NCI-H2171 treated with DMSO at 0.1 percent for 48 hours (cell line): ENCODE measurements at places on chromosomes 3 and 15.
A peak's percentile ranks its signal among the peaks of the same experiment; 100 is the strongest.

DNA sequence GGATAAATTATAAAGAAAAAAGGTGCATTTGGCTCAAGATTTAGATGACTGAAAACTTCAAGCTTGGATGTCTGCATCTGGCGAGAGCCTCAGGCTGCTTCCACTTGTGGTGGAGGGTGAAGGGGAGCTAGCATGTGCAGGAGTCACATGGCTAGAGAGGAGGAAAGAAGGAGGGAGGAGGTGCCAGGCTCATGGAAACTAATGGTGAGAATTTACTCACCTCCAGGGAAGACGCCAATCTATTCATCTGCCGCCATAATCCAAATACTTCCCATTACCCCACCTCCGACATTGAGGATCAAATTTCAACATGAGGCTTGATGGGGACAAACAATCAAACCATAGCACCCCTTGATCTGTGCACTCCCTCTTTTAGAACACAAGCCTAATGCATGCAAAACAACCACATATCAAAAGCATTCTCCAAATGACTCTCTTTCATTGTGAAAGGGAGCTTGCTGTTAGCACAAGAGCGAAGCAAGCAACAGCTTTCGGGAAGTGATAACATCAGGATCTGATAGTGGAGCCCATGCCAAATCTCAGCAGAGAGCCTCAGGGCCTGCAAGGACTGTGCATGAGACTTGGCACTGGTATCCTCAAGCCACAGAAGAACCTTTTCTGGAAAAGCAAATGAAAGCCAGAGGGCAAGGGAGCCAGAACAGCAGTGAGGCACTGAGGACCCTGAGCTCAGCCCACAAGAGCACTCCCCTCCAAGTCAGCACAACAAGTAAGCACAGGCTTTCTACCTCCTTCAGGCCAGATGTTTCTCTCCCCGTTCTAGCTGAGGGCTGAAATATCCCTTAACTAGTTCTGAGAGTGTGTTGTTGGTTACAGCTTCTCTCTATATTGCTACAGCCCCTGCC, 50.2 kb upstream of the THBS1 start:
- DNase-seq: peak; percentile 41

GRCh38 chr3:23252122-23252521, 49.0 kb downstream of the UBE2E2 start:
- no peak for DNase-seq

DNA sequence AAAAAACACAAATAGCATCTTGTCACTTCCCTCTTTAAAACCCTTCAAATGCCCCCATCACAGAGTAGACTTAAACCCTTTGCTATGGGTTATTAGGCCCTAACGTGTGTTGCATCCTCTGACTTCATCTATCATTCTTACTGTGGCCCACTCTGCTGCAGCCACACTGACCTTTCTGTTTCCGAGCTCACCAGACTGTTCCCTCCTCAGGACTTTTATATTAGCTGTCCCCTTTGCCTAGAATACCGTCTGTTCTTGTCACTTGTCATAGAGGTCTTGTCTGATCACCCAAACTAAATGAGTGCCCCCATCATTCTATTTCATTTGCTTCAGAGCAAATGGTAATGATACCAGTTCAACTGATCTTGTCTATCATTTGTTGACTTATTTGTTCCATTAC, 877 bp upstream of the FEM1B start:
- no peak for DNase-seq

DNA sequence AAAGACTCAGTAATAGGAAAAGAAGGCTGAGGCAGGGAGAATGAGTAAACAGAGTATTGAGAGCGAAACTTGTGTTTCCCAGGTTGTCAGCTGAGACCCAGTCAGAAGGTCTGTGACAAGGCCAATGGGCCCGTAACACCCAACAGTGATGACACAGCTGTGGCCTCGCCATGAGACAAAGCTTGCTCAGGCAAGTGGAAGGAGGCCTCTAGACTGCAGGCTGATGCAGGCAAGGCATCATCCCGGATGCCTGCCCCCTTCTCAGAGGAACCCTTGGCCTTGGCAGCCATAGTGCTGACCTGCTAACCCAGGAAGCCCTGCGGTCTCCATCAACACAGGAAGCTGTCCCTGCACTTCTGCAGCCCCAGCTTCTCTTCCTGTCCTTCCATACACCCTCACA, 15.4 kb downstream of the RAB6B start:
- DNase-seq: no peak

DNA sequence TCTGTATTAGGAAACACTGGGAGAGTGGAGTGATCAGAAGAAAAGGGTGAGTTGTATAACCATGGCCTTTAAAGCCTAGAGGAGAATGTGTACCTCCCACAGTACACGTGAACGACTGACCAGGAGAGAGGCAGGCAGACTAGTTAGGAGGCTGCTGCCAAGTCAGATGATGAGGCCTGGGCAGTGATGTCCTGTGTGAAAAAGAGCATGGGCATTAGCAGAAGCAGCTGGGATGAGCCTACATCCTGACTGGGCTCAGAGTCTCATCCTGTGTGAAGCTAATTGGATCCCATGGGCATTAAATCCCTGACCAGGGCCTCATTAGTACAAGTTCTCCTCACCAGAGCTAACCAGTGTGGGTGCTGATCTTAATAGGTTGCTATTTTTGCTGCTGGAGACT, 89.1 kb upstream of the SLC2A2 start:
- DNase-seq: no peak

GRCh38 chr3:45011756-45012508, 14.2 kb upstream of the CLEC3B start:
- no peak for DNase-seq

DNA sequence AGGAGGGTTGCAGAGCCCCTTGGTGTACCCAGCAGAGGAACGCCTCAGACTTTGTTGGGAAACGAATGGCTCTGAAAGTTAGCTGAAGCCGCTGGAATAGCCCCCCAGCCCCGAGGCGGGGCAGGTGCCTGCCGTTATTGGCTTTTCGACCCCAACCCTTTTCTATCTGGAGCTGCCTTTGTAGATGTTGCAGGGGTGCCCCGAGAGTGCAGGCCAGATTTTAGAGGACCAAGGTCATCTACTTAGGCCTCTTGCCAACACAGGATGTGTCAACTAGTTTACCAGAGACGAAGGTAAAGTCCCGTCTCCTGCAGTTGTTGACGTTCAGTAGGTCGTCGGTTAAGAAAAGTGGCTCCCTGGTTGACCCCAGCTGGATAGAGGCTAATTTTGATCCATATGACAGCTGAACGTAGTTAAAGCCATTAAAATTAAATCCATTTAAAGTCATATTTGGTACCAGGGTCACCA, 579 bp upstream of the UBE3A start:
- DNase-seq: no peak

DNA sequence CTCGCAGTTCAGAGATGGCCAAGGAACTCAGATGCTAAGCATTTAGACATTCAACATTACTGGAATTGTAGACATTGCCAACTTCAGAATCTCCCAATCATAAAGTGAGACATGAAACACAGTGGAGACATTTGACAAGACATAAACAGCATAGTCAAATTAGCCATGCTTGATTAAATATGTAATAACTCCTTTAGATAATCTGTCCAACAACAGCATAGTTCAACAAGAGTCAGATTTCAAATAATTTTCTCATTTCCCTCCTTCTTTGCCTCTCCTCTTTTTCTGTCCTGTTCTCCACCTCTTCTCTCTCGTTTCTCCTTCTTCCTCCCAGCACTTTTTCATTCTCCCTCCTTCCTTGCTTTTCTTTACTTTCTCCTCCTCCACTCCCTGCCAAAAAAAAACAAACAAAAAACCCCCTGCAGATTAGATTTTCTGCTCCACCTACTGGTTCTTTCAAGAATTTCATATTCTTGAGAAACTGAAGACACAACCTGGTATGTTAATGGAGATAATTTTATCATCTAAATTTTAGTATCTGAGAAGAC, 20.2 kb downstream of the CPOX start:
- peak; percentile 30 for DNase-seq

GRCh38 chr15:40984964-40985363, 31.7 kb downstream of the CHAC1 start:
- no peak for DNase-seq

DNA sequence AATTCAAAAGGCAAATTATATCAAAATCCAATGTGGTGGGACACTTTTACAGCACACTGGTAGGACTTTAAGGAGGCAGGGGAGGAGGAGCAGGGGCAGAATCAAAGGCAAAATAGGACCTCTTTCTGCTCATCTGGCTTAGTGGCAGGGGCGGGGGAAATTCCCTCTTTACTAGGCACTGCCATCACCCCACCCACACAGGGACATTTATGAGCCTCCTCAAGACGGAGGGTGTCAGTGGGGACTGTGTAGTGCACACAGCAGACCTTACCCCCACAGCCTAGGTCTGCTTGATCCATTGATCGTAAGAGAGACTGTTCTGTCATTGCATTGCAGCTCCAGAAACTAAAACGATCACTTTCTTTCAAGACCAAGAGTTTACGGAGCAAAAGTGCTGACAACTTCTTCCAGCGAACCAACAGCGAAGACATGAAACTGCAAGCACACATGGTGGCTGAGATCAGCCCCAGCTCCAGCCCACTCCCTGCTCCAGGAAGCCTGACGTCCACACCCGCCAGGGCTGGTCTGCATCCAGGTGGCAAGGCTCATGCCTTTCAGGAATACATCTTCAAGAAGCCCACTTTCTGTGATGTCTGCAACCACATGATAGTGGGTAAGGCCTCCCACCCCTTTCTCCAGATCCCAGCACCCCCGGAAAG, 62.9 kb downstream of the STAC start:
- DNase-seq: no peak

DNA sequence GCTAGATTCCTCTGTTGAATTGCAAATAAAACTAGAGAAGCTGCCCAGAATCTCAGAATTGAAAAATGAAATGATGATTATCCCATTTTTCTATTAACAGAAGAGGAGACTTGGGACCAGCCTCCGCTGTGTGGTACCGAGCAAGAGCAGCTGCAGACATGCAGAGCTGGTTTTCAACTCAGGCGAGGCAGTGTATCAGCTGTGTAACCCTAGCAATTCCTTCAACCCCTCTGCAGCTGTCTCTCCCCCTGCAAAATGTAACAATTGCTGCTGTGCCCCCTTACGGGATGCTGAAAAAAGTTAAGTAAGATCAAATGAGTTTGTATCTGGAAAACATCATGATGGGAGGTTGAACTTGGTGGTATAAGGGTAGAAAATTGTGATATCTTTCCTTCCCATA, 98.5 kb upstream of the C3orf80 start:
- DNase-seq: no peak

GRCh38 chr15:54502416-54503075, 524.3 kb downstream of the UNC13C start:
- no peak for DNase-seq

DNA sequence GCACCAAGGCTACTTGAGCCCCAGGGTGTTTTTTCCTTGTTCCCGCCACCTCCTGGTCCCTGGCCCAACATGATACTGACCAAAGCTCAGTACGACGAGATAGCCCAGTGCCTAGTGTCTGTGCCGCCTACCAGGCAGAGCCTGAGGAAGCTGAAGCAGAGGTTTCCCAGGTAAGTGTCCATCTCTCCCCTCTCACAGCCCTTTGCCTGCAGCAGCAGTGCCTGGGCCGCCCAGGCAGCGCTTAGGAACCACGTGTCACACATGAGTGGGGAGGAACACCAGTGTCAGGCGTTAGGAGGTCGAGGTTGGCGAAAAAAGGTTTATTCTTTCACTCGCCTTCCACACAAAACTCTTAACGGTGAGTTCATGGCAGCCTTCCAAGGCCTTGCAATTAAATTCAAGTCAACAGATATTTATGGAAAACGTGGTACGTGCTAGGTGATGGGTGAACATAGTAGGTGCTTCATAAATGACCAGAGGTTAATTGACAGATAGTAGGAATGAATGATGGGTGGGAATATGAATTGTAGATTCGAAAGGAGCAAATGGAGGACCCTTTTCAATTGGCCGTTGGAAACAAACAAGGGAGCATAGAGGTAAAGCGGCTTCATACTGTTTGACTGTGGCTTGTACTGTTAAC, 486 bp downstream of the CDIN1 start:
- no peak for DNase-seq

DNA sequence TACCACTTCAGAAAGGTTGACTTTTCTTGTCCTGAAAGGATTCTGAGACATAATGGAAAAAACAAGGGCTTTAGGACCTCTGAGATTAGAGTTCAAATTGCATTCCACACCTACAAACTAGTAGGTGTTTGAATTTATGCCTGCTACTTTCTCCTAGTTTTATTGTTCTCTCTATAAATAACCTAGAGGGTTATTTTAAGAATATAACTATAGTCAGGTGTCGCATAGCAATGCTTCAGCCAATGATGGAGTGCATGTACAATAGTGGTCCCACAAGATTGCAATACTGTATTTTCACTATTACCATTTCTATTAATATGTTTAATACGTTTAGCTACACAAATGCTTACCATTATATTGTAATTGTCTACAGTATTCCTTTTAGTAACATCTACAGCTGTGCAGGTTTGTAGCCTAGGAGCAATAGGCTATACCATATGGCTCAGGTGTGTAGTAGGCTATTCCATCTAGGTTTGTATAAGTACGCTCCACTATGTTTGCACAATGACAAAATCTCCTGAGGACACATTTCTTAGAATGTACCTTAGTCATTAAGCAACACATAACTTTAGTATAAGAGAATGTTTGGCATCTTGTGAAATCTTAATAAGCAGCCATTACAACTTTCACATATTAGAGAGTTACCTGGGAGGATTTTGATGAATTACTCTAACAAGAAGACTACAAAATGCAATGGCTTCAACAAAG, 1352.5 kb downstream of the ZPLD1 start:
- no peak for DNase-seq

GRCh38 chr3:16177962-16178627, 3.6 kb downstream of the GALNT15 start:
- DNase-seq: no peak

DNA sequence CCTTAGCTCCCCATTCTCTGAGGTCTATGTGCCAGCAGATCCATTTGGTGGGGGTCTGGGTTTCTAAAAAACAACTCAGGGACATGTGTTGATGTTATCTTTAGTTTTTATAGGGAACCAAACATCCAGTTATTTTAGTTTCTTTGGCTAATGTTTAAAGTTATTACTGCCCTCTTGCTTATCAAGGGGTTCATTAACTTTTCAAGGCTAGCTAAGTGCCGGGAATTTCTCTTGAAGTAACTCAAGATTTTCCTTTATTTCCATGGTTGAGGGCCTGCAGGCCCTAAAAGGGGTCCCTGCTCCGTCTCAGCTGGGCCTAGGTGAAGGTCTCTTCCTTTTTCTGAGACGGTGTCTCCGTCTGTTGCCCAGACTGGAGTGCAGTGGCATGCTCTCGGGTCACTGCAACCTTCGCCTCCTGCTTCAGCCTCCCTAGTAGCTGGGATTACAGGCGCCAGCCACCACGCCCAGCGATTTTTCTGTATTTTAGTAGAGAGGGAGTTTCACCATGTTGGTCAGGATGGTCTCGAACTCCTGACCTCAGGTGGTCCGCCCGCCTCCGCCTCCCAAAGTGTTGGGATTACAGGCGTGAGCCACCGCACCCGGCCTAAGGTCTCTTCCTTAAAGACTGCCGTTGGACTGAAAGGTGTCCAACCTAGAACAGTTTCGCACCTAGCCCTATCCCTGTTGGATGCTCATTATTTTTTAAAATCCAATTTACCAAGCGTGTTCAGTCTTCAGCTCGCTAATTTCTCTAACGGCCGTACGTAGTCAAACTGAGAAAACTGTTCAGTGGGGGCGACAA, 1.3 kb upstream of the OXSR1 start:
- no peak for DNase-seq
